ENCODE measurements at places on chromosomes 6 and 20. TPM values are rescaled to one million over a fixed set of nuclear protein-coding genes. Genes with fewer than 3 reads are reported as not detected.

The TRIM31 gene
- polyA plus RNA-seq = not detected

The ABT1 gene
- 48.4 TPM for polyA plus RNA-seq

The SNX14 gene
- polyA plus RNA-seq = 48.5 TPM

The SLA2 gene
- 0.09 TPM for polyA plus RNA-seq

The TMEM200A gene
- polyA plus RNA-seq = 0.09 TPM

The TBC1D22B gene
- polyA plus RNA-seq = 5.3 TPM

The YWHAB gene
- polyA plus RNA-seq = 507 TPM

The TRIM10 gene
- polyA plus RNA-seq = not detected

DNA sequence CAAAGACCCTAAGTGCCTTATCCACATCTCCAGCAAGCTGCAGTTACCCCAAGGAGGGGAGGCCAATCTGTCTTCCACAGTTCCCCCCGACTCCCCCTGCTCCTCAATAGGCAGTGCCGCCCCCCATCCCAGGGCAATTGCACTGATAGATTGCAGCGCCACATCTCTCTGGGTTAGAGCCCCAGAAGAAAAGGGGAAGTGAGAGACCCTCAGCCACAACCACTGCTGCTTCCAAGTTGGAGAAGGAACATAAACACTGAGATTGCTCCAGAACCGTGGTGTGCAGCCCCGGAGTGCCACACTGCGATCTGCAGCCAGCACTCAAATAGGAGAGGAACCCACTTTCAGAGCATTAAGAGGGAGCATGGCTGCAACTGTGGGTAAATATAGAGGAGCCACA lies 101.5 kb downstream of the RWDD2A start:
- H3K27ac ChIP-seq = no peak overlapping the region
- no peak for DNase-seq
- H3K27me3 ChIP-seq = no peaks in the 10 kb centered on the region
- no peak overlapping the region for H3K4me3 ChIP-seq

DNA sequence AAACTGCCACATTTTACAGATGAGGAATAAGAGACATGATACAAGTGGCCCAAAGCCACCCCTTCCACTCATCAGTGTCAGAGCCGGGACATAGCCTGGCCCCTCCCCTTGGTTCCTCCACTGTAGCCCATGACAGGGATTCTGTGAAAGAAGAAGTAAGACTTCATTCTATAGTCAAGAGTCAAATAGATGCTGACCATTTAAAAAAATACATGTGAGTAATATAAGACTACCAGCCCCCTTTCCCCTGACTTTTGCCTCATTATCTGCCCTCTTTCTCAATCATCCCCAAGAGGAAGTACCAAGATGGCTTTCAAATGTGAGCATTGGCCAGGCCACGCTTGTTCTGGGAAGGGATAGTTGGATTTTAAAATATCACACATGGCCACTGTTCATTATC lies 57.8 kb upstream of the TAB2 start:
- H3K36me3 ChIP-seq = no peaks in the 10 kb centered on the region
- no peaks in the 10 kb centered on the region for H3K27me3 ChIP-seq
- no peak overlapping the region for H3K4me3 ChIP-seq
- H3K4me1 ChIP-seq = peaks cover 7% of the 10 kb centered on the region
- no peak for DNase-seq
- no peak overlapping the region for H3K27ac ChIP-seq

DNA sequence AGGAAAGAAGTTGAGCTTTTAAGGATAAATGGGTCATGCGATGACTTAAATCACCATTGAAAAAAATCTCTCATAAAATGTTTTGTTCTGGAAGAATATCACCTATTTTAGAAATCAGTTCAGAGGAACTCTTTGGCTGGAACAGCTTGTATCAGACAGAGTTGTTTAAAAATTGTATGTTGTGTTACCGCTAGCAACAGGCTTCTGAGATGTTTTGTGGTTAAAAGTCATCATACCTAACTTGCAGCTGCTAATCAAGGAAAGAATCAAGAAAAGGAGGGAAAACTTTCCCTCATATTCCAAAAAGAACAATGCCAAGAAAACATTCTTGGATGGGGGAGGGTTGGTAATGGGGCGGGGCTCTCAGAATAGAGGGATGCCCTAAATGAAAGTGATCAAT lies 220.7 kb upstream of the CITED2 start:
- H3K4me3 ChIP-seq = no peak overlapping the region
- no peak for DNase-seq
- H3K27ac ChIP-seq = no peak overlapping the region
- no peaks in the 10 kb centered on the region for H3K27me3 ChIP-seq

GRCh38 chr6:37809197-37809543 lies 10.4 kb upstream of the ZFAND3 start:
- DNase-seq = no peak
- peaks cover 10% of the 10 kb centered on the region for H3K27me3 ChIP-seq
- H3K4me3 ChIP-seq = no peak overlapping the region
- no peaks in the 10 kb centered on the region for H3K36me3 ChIP-seq

- H3K4me1 ChIP-seq = no peaks in the 10 kb centered on the region
- H3K27ac ChIP-seq = no peak overlapping the region
- H3K36me3 ChIP-seq = no peaks in the 10 kb centered on the region
- no peak for DNase-seq
These were observed 149.2 kb upstream of the PRDM1 start for GRCh38 chr6:105936972-105937371.

DNA sequence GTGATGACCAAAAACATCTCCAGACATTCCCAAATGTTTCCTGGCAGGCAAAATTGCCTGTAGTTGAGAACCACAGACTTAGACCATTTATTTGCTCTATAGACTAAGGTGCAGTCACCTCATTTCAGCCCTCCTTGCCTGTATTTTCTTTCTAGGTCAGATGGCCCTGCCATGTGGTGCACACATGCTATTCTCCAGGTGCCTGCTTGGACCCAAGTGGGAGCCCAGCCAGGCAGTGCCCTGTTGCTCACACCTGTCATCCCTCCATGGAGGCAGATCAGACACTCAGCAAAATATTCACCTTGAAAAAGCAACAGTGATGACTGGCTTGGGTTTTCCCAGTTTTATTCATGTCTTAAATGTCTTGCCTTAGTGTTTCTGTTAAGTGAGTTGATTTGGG lies 311.4 kb downstream of the TFAP2C start:
- H3K27ac ChIP-seq = no peak overlapping the region
- peaks cover 9% of the 10 kb centered on the region for H3K27me3 ChIP-seq
- no peaks in the 10 kb centered on the region for H3K36me3 ChIP-seq

GRCh38 chr20:4613718-4614620 lies 107.7 kb upstream of the PRND start:
- H3K36me3 ChIP-seq = peaks cover 13% of the 10 kb centered on the region
- no peak overlapping the region for H3K4me3 ChIP-seq
- peaks cover 26% of the 10 kb centered on the region for H3K4me1 ChIP-seq
- DNase-seq = peak; percentile 66
- H3K27me3 ChIP-seq = no peaks in the 10 kb centered on the region

DNA sequence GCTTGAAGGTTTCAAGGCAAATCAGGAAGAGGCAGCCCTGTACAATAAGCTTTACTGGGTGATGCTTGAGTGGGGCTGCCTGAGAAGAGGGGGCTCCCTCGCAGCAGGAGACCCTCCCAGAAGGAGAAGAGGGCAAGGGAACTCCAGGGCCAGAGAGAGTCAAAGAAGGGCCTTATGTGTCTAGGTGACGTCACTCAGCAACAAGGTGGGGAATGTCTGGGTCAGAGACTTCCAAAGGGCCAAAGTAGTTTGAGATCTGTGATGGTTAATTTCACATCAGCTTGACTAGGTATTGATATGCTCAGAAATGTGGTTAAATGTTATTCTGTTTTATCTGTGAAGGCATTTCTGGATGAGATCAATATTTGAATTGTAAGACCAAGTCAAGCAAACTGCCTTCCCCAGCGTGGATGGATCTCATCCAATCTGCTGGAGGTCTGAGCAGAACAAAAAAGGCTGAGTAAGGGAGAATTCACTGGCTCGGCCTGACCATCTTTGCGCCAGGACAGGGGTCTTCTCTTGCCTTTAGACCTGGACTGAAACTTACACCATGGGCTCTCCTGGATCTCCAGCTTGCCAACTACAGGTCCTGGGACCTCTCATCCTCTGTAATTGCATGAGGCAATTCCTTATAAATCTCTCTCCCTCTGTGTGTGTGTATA lies 35.9 kb downstream of the MAS1 start:
- H3K27me3 ChIP-seq = peaks cover 26% of the 10 kb centered on the region
- no peak overlapping the region for H3K27ac ChIP-seq
- peaks cover 4% of the 10 kb centered on the region for H3K36me3 ChIP-seq

- no peaks in the 10 kb centered on the region for H3K36me3 ChIP-seq
- H3K27me3 ChIP-seq = no peaks in the 10 kb centered on the region
- peak overlapping the region; percentile 98 for H3K27ac ChIP-seq
- DNase-seq = no peak
- peak overlapping the region; percentile 99 for H3K4me3 ChIP-seq
These were observed 131.9 kb upstream of the BTN3A2 start for GRCh38 chr6:26232940-26233648.

DNA sequence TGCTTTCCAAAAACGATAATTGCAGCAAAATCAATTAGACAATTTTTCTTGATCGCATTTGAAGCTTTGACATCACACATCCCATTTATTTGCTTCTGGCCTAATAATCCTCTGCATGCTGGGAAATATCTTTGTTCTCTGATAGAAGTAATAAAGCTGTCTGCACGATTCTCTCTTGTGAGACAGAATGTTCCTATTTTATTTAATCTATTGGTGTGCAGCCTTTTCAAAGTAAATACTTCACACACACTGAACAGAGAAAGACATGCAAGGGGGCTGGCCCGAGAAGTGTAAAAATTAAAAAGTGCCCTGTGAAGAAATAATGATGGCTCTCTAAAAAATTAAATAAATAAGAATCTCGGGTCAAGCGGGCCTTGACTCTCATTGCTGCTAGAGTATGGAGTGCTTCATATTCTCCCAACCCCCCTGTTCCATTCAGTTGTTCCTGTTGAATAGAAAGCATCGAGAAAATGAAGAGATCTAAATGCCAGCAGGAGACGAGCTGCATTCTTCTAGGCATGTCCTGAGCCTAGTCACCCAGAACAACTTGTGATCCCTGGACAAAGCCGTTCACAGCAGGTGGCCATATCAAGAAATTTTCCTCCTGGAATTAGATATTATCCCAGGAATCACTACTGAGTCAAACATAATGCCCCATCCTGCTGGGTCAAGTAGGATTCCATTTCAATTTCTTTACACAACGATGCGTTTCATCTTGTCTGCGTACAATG lies 625.9 kb upstream of the EPHA7 start:
- H3K36me3 ChIP-seq = no peaks in the 10 kb centered on the region
- no peak overlapping the region for H3K4me3 ChIP-seq
- H3K27me3 ChIP-seq = no peaks in the 10 kb centered on the region

GRCh38 chr6:118660218-118660569 lies 8.8 kb upstream of the CEP85L start:
- no peak overlapping the region for H3K4me3 ChIP-seq
- H3K4me1 ChIP-seq = peaks cover 14% of the 10 kb centered on the region
- H3K27me3 ChIP-seq = no peaks in the 10 kb centered on the region
- peaks cover 14% of the 10 kb centered on the region for H3K36me3 ChIP-seq
- no peak for DNase-seq

- peaks cover 9% of the 10 kb centered on the region for H3K4me1 ChIP-seq
- H3K4me3 ChIP-seq = no peak overlapping the region
- H3K36me3 ChIP-seq = no peaks in the 10 kb centered on the region
- H3K27ac ChIP-seq = no peak overlapping the region
- DNase-seq = no peak
- no peaks in the 10 kb centered on the region for H3K27me3 ChIP-seq
These were observed 100.5 kb upstream of the SUPT3H start for GRCh38 chr6:45478240-45478639.

DNA sequence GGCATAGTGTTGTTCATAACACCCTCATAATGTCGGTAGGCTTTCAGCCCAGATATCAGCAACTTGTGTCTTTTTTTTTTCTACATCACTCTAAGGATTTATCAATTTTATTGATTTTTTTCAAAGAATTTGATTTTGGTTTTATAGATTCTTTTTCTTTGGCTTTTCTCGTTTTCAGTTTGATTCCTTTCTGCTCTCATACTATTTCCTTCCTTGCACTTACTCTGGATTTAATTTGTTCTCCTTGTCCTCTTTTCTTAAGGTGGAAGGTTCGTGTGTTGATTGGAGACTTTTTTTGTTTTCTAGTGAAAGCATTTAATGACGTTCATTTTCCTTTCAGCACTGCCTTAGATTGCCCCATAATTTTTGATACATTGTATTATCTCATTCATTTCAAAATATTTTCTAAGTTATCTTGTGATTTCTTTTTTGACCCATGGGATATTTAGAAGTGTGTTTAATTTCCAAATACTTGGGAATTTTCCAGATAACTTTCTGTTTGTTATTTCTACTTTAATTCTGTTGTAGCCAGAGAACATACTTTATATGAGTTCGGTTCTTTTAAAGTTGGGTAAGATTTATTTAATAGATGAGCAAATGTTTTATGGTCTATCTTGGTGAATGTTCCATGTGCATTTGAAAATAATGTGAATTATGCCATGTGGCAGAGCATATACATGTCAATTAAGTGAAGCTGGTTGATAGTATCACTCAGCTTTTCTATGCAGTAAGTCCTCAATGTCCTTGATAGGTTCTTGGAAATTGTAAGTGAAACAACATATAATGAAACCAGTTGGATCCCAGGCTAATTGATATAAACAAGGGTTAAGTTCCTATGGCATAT lies 62.8 kb downstream of the IRF4 start:
- H3K4me1 ChIP-seq = no peaks in the 10 kb centered on the region
- peaks cover 8% of the 10 kb centered on the region for H3K36me3 ChIP-seq
- H3K27ac ChIP-seq = no peak overlapping the region
- no peak overlapping the region for H3K4me3 ChIP-seq

GRCh38 chr6:148535976-148536375 lies 193.3 kb downstream of the SASH1 start:
- H3K27ac ChIP-seq = no peak overlapping the region
- no peaks in the 10 kb centered on the region for H3K4me1 ChIP-seq
- DNase-seq = no peak
- no peak overlapping the region for H3K4me3 ChIP-seq
- H3K27me3 ChIP-seq = peaks cover 18% of the 10 kb centered on the region
- H3K36me3 ChIP-seq = no peaks in the 10 kb centered on the region

GRCh38 chr6:50792771-50793170 lies 25.9 kb upstream of the TFAP2B start:
- DNase-seq = no peak
- H3K27me3 ChIP-seq = peaks cover 14% of the 10 kb centered on the region
- no peak overlapping the region for H3K4me3 ChIP-seq
- peaks cover 5% of the 10 kb centered on the region for H3K4me1 ChIP-seq
- no peaks in the 10 kb centered on the region for H3K36me3 ChIP-seq

GRCh38 chr6:41488433-41489119 lies 57.6 kb upstream of the FOXP4 start:
- H3K27ac ChIP-seq = no peak overlapping the region
- H3K4me3 ChIP-seq = no peak overlapping the region
- H3K4me1 ChIP-seq = peaks cover 28% of the 10 kb centered on the region

GRCh38 chr6:46000905-46001304 lies 14.8 kb downstream of the CLIC5 start:
- no peaks in the 10 kb centered on the region for H3K36me3 ChIP-seq
- no peak overlapping the region for H3K4me3 ChIP-seq
- no peaks in the 10 kb centered on the region for H3K27me3 ChIP-seq
- H3K4me1 ChIP-seq = no peaks in the 10 kb centered on the region
- no peak for DNase-seq

- no peak for DNase-seq
- H3K27me3 ChIP-seq = no peaks in the 10 kb centered on the region
- peak overlapping the region; percentile 73 for H3K27ac ChIP-seq
- H3K4me3 ChIP-seq = no peak overlapping the region
These were observed 10.2 kb downstream of the SENP6 start for GRCh38 chr6:75611702-75612375.

GRCh38 chr20:16209357-16209756 lies 363.9 kb downstream of the KIF16B start:
- no peak overlapping the region for H3K27ac ChIP-seq
- H3K4me1 ChIP-seq = peaks cover 51% of the 10 kb centered on the region
- H3K27me3 ChIP-seq = no peaks in the 10 kb centered on the region

GRCh38 chr6:21271428-21272155 lies 322.0 kb upstream of the SOX4 start:
- no peaks in the 10 kb centered on the region for H3K27me3 ChIP-seq
- no peak overlapping the region for H3K4me3 ChIP-seq
- H3K36me3 ChIP-seq = no peaks in the 10 kb centered on the region
- DNase-seq = no peak

Data from naive B cell (primary cell).